Hematopoietic multipotent progenitor cell treated with erythropoietin and hydrocortisone succinate and interleukin-3 and kit ligand, for 8 days (in vitro differentiated cells): ENCODE measurements at places on chromosomes 11 and 22.
A peak's percentile ranks its signal among the peaks of the same experiment; 100 is the strongest.

GRCh38 chr11:88115828-88116755 lies 59.2 kb downstream of the RAB38 start:
- no peak for DNase-seq

GRCh38 chr22:36838119-36839030 lies 21.5 kb upstream of the PVALB start:
- DNase-seq = no peak

DNA sequence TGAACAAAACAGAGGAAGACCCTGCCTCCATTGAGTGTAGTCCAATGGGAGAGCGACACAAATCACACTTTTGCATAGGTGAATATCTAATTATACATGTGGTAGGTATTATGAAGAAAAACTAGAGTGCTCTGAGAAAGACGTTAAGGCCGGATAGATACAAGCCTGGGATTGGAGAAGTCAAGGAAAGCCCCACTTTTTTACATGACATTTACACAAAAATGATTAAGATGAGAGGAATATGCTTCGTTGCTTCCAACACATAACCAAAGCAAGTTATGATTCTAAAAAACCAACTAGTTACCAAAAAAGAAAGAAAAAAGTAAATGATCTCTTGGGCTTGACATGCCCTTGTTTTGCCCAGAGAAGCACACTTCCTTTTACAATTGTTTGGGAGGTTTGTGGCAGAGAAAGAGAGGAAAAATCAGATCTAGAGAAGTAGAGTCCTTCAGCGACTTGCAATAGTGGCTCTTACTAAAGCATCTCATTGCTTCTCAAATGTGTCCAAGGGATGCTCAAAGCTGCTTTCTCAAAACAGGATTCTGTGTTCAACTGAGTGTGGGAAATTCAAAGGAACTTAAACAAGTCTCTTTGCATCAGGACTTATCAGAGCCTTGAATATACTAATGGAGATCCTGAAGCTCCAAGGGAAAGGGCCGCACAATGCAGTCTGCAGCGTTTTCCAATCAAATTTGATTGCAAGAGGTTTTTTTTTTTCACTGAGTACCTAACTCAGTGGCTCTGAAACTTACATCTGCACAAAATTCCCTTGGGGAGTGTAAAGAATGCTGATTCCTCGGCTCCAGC lies 38.8 kb downstream of the FLI1 start:
- no peak for DNase-seq

GRCh38 chr11:117072517-117073461 lies 25.4 kb downstream of the SIK3 start:
- peak; percentile 89 for DNase-seq

- DNase-seq = no peak
Observed at GRCh38 chr11:18091731-18092130, 14.2 kb downstream of the SAAL1 start.

- peak; percentile 62 for DNase-seq
Observed at GRCh38 chr11:74739546-74740270, 8.5 kb upstream of the CHRDL2 start.

DNA sequence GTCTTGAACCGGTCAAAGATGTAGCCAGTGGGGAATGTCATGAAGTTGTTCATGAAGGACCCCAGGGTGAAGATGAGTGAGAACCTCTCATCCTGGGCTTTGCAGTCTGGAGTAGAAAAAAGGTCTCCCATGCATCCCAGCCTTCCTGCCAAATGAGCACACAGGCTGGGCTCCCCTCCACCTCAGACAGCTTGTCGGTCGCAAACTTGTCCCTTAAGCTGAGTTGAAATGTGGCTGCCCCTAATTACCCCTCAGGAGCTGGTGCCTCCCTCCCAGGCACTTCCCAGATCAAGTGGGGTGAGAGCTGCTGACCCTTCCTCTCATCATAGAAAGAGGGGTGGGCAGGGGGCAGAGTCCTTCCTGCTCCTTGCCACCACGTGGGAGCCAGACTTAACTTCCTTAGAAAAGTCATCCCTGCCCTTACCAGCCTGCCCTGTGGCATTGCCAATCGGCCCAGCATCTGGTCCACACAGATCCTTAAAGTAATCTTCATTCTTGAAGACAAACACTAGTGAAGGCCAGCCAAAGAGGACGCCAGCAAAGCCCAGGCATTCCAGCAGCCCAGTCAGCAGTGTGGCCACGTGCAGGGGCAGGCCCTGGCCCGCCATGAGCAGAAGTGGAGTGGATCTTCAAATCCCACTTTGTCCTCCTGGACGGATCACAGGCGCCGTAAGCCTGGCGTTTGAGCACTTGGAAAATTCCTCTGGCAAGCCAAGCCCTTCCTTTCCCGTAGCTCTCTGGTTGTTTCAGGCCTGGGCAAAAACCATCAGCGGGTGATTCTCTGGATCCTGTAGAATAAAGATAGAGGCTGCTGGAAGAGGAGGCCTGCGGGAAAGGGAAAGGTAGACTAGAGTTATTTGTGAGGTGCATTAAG lies 1.1 kb downstream of the SLC43A3 start:
- DNase-seq = peak; percentile 43

DNA sequence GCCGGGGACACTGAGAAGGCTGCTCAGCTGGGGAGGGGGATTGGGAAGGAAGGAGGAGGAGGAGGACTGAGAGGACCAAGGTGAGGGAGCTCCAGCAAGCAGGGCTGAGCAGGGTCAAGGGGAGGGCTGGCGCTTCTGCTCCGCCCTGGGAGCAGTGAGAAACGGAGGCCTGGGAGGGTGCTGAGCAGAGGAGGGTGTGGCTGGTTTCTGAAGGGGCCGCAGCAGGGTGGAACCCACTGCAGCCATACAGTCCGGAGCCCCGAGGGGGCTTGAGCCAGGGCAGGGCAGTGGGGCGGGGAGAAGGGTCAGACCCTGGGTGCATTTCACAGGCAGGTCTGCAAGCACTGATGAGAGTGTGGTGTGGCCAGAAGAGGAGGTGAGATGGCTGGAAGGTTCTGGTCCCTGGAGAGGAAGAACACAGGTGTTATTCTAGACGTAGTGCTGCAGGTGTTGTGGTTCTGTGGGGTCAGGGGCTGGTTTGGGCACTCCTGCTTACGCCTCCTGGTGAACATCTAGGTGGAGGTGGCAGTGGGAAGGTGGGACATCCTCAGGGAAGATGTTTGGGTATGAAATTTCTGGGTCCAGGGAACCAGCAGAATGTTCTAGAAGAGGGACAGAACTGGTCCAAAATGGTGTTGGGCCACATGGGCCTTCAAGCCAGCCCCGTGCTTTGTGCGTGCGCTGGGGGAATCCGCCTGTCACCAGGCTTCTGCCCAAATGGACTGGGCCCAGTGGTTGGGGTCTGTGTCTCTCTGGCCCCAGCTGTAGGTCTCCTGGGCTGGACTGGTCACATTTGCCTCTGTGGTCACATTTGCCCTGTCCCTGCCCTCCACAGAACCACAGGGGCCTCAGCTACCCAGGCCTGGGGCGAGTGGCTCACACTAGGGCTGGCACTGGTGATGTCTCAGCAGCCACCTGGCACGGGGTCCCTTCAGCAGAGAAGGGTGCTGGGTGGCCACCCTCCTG lies 714.7 kb downstream of the BRD1 start:
- DNase-seq = no peak

DNA sequence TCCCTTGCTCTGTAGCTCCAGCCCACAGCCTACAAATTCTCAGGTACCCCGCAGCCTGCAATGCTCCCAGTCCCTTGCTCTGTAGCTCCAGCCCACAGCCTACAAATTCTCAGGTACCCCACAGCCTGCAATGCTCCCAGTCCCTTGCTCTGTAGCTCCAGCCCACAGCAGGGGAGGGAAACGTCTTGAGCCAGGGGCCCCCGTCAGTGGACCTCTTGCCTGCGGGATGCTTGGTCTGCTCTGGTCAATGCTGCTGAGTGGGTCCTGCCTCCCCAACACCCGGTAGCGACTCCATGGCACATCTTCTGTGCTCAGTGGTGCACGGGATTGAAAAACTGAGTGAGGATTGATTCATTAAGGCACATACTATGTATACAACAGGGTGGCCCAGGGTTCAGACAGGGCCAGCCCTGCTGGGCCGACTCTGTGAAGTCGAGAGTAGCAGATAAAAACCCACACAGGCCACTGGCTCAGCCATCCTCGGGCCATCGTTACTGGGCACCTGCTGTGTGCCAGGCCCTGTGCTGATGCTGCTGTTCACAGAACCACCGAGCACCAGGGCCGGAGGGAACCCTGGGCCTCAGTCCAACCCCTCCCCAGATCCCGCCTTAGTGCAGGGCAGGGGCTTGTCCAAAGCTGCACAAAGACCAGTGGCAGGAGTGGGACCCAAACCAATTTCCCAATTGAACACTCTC lies 69.7 kb downstream of the MYO7A start:
- no peak for DNase-seq

DNA sequence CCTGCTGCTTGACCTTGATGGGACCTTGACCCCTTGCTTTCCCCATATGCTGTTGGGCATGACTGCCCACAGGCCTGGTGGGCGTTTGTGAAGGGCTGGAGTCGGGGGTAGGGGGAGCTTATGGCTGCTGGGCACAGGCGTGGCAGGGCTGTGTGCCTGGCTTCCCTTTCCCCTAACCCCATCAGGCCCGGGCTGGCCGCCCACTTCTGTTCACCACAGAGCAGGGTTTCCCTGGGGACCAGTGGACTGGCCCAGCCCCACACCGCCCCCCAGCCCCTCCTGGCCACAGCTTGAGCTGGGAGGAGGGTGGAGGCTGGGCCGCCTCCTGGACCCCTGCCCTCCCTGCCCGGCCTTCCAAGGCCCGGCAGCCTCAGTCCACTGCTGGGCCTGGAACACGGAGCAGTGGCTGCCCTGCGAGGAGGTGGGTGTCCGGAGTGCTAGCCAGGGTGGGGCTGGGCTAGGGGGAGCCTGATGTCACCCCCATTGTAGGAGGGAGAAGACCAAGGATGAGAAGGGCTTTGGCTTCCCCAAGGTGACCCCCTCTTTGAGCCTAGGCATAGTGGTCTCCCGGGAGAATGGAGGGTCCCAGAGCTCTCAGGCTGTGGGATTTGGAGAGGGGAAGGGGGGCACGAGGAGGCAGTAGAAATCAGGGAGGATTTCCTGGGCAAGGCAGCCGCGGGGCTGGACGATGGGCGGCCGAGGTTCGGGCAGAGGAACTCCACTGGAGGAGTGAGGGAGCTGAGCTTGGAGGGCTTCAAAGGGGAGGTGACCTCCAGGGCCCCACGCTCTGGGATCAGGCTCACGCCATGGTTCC lies at the start of gene AIFM3:
Gene AIFM3 (plus strand): TSS at position 373 of the 814 bp plus-strand sequence. CDS start 690 bp downstream, outside the sequence.
- no peak for DNase-seq

GRCh38 chr11:66637557-66638176 lies 836 bp upstream of the RBM4 start:
- peak; percentile 21 for DNase-seq

DNA sequence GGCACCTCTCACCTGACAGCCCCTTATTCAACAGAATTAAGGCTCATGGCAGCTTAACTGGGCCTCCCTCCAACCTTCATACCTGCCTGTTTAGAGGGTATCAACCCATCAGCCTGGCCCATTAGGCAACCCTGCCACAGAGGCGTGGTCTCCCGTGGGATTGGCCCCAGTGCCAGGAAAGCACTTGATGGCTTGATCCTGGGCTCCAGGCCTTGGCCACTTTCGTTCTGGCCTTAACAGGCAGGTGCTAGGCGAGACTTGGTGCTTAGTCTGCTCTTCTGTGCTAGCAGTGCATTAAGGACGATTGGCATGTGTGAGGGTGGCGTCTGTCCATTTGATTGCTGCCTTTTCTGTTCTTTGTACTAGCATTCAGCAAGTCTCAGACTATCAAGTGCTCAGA lies 75.2 kb downstream of the CABIN1 start:
- no peak for DNase-seq

GRCh38 chr11:110029714-110030113 lies 63.5 kb upstream of the ZC3H12C start:
- no peak for DNase-seq

GRCh38 chr11:132068556-132068955 lies 698.1 kb downstream of the NTM start:
- DNase-seq = no peak

- no peak for DNase-seq
Observed at GRCh38 chr11:11481371-11481770, 128.3 kb upstream of the CSNK2A3 start.

DNA sequence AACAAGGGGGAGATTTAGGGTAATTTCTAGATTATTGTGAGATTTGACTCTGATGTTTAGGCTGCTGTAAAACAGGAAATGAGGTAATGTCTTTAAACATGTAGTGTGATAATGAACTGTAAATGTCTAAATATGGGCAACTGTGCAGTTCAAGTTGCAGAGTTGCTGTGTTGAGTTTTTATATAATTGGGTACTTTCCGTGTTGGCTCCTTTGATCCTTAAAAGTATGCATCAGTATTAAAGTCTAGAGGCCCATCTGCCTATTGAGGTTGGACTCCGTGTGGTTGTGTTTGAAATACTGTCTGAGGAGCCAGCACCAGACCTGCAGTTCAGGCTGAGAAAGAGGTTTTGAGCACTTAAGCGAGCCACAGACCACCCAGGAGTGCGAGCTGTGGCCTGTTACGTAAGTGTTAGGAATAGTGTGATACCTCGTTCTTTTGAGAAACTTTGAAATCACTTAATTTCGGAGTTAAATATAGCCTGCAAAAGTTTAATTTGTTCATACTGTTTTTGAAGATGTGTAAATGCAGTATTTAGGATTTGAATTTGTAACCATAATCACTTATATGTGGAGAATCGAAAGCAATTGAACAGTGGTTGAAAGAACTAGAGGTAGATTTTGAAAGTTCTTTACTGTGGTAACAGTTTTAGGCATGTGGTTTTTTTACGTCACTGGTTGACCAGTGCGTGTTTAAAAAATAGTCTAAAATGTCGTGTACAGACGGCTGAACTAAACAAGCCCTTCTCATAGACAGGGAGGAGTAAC lies 9.0 kb downstream of the FAM118A start:
- no peak for DNase-seq

- no peak for DNase-seq
Observed at GRCh38 chr11:72551571-72551970, 117.2 kb upstream of the CLPB start.

DNA sequence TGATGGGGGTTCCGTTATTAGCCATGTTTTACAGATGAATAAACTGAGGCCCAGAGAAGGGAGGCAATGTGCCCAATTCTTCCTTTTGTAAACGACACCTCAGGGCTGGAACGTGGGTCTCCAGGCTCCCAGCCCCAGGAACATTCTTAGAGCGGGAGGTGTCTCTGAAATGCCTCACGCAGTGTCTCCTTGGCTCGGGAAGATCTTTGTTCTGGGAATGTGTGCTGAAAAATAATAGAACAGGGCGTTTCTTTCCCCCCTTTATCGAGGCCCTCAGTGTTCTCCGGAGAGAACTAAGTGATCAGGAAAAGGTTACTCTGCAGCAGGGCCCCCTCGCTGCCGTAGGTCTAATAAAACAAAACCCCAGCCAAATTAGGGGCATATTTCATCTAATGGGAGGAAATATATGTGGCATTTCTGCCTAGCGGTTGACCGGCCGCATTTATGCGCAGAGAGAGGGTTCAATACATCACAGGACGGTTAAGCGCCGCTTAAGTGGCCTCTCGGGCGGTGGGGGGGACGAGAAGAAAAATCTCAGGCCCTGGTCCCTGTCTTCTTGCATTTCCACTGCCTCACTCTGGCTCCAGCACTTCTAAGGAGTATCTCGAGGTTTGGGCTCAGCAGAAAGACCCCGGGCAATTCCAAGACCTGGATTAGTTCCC lies 564.3 kb downstream of the MN1 start:
- no peak for DNase-seq
